ENCODE measurements at places on chromosomes 12 and 14.

GRCh38 chr12:10363914-10364814 is 25.7 kb downstream of the KLRK1 start:
- no peak for DNase-seq

DNA sequence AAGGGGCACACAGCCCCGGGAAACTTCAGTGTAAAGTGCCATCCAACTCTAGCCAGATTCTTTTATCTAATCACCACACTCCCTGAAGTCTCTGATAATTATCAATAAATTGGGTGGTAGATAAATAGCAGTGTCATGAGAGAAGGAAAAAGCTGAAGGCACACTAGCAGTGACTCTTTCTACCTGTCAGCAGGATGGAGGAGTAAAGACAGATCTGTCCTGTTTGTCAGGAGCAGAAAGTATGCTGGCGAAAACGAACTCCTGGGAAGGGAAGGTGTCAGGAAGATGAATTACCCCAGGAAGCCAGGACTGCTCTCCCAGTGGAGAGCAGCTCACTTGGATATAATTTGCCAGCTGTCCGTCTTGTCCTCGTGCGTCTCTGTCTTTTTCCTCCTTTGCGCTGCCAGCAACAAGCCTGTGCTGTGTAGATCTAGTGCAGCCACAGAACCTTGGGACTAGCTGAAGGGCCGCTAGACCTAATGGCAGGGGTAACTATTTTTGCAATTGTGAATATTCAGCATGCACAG is 981.9 kb downstream of the DIO2 start:
- no peak for DNase-seq

DNA sequence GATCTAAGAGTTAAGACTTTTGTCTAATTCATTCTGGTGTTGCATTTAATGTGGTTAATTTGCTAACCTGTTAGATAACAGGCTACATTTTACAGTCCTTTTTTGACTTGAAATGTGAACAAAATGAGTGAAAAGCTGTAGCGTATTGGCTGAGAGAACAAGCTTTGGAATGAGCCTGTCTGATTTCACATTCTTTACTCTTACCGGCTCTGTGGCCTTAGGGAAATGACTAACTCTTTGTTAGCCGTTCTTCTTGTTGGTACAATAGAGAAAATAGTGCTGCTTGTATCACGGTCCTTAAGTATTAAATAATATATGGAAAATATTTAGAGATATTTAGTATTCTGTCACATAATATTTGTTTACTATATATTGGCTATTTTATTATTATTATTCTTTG is 1.9 kb downstream of the MNAT1 start:
- DNase-seq: no peak

GRCh38 chr12:18320036-18320617 is 58.8 kb downstream of the PIK3C2G start:
- no peak for DNase-seq

All from left forelimb (tissue), 1 donor.